ENCODE measurements at places on chromosomes 3 and 15. TPM values are rescaled to one million over a fixed set of nuclear protein-coding genes. Genes with fewer than 3 reads are reported as not detected.

The C3orf22 gene
- not detected for total RNA-seq

DNA sequence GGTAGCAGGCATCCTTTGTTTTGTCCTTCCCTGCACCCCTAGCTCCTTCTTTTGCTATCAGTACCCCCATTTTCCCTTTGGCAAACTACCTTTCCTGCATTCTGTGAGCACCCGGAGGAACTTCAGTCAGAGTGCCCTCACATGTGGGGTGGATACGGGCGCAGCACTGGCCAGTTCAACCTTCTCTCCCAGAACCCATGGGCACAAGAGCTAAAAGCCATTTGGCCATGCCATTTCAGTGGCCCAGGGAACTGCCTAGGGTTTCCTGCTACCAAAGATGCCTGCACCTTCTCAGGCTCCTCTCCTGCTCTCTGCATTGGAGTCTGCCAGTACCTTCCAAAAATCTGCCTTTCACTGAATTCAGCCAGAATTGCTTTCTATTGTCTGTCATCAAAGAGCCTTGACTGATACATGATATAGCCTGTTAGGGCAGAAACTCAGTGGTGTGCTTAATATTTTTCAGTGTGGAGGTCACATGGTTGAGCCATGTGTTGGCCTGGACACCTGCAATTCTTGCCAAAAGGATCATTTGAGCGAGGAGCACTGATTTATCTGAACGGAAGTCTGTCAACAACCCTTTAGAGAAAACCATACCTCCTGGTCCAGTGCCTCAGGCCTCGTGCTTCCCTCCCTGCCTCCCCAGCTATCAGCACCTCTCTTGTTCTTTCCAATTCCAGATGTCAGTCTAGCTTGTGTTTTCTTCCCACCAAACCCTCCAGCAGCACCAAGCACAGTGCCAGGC lies 27.0 kb upstream of the HHATL start:
- no peak overlapping the region for H3K4me3 ChIP-seq
- peaks cover 8% of the 10 kb centered on the region for H3K4me1 ChIP-seq
- no peaks in the 10 kb centered on the region for H3K36me3 ChIP-seq

- no peaks in the 10 kb centered on the region for H3K27me3 ChIP-seq
- H3K36me3 ChIP-seq = no peaks in the 10 kb centered on the region
- no peak overlapping the region for H3K27ac ChIP-seq
- no peak overlapping the region for H3K4me3 ChIP-seq
- peaks cover 4% of the 10 kb centered on the region for H3K4me1 ChIP-seq
These were observed 18.1 kb downstream of the PLA2G4B start for GRCh38 chr15:41856716-41857115.

The CAMK2N2 gene
- total RNA-seq = 1.9 TPM

DNA sequence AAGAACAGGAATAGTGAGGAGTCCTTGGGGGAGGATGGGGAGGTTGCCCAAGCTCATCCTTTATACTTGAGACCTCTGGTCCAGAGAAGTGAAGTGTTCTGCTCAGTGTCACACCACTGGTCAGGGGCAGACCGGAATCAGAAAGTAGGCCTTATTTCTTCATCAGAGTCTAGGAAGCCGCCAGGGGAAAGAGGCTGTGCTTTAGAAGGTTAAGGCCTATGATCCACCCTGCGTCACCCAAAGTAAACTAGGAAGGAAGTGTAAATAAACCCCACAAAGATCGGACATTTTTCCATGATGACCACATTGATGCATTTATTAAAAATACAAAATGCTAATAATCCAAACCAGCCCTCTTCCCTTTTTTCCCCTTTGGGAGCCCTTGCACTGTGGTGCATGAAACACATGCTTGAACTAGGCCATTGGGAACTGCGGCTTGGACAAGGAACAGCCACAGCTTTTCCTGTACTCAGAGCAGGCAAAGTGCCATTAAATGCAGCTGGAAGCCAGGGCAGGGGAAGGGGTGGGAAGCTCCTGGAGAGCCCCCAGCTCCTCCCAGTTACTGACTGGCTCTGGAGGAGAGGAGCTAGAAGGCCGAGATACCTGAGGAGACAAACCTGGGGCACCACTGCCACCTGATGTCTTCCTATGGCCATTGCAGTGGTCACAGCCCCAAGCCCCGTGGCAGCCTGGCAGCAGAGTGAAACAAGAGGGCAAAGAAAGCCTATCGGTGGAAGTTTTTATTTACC lies 37.0 kb downstream of the CDC25A start:
- no peaks in the 10 kb centered on the region for H3K36me3 ChIP-seq
- peaks cover 3% of the 10 kb centered on the region for H3K4me1 ChIP-seq

- no peak for DNase-seq
- peaks cover 3% of the 10 kb centered on the region for H3K27me3 ChIP-seq
- no peak overlapping the region for H3K27ac ChIP-seq
- no peaks in the 10 kb centered on the region for H3K36me3 ChIP-seq
These were observed 113.5 kb upstream of the GALNT15 start for GRCh38 chr3:16060945-16061344.

The ACTC1 gene
- total RNA-seq = 0.52 TPM

All from type B pancreatic cell (in vitro differentiated cells).